ENCODE measurements at places on chromosomes 1 and 21.

- DNase-seq = no peak
Observed at GRCh38 chr1:24822887-24823286, 77.6 kb downstream of the CLIC4 start.

DNA sequence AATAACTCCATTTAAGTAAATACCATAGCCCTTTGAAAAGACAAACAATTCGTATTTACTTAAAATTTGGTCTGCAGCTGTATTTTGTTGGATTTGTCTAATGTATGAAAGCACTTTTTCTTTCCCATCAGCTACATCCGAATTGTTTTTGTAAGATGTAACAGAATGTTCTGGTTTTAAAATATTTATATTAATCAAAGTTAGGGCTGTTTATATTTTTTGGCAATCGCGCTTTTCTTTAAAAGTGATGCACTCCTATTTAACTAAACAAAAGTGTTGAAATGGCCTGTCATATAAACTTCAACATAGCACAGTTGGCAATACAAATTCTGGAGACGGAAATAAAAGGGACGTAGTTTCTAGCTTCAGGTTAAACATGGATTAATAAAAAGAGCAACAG, 216.3 kb upstream of the ADGRL2 start:
- no peak for DNase-seq

GRCh38 chr21:42055425-42055824, 15.7 kb upstream of the UMODL1 start:
- no peak for DNase-seq

- DNase-seq = no peak
Observed at GRCh38 chr1:203672346-203672745, 45.7 kb downstream of the ATP2B4 start.

- no peak for DNase-seq
Observed at GRCh38 chr1:109634771-109635750, 15.4 kb downstream of the AMPD2 start.

DNA sequence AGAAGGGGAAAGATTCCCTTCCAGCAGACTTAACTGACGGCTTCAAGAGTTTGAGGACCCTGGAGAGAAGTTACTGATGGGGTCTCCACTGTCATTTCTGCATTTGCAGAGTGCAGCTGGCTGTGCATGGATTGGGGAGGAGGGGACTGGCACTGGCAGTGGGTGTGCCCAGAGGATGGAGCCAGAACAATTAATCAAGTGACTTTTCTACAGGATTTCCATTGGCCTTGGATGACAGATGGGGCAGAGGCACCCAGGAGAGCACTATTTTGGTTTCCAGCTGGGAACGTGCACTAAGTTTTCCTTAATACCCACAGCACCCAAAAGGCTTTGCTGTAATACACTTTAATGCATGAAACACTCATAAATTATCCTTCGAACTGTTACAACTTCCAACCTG, 1.3 kb downstream of the NGF start:
- DNase-seq = no peak

DNA sequence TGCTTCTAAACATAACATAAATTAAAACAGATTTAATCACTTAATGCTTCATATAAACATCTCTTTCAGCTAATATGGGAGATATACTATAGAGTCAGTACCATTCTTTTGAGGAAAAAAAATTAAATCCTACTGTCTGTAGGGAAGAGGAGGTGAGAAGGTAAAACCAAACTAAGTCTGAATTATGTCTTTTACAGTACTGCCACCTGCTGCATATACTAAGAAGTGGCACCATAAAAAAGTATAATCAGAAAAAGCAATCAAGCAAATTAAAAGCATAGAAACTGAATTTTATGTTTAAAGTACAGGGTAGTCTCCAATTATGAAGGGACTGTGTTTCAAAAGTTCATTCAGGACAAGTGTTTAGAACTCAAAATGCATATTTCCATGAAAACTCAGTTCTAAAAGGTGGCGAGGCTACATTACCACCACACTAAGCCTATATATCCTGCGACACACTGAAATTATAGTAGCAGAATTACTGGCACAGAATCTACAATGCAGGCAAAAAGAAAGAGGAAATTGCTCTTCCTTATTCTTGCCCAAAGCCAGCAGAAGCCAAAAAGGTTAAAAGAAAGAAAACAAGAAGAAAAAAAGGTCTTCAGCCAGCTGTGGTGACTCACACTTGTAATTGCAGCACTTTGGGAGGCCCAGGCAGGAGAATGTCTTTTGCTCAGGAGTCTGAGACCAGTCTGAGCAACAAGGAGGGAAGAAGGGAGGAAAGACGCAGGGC, 9.0 kb downstream of the NSL1 start:
- DNase-seq = no peak

- no peak for DNase-seq
Observed at GRCh38 chr1:170623171-170623570, 40.8 kb upstream of the PRRX1 start.

- DNase-seq = no peak
Observed at GRCh38 chr1:236018885-236019453, 45.9 kb downstream of the NID1 start.

GRCh38 chr1:100539836-100540536, 2.0 kb downstream of the GPR88 start:
- no peak for DNase-seq

DNA sequence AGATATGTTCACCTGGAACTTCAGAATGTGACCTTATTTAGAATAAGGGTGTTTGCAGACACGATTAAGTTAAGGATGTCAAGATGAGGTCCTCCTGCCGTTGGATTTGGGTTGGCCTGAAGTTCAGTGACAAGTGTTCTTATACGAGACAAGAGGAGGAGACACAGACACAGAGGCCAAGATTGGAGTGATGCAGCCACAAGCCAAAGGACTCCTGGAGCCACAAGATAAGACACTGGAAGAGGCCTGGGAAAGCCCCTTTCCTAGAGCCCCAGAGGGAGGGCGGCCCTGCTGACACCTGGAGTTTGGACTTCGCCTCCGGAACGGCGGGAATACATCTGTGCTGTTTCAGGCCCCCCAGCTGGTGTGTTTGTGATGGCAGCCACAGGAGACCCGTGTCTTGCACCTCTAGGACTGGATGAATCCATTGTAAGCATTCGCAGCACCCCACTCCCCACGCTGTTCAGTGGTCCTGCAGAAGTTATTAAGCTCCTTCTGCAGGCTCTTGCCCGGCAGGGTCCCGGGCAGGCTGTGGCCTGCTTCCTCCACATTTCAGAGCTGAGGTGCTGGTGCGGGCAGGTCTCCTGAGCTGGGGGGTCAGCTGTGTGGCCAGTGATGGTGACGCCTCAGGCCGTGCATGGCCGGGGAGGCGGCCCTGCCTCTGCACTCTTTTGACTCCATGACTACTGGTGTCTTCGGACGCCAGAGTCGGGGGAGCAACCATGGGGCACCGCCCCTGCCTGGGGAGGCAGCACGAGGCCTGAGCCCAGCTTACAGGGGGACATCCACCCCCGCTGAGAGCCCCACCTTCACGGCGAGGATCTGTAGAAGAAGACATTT, 34.6 kb downstream of the UMODL1 start:
- DNase-seq = no peak

- no peak for DNase-seq
Observed at GRCh38 chr1:180178511-180179161, 24.0 kb downstream of the QSOX1 start.

GRCh38 chr1:22507587-22507986, 55.7 kb upstream of the EPHA8 start:
- DNase-seq = no peak

DNA sequence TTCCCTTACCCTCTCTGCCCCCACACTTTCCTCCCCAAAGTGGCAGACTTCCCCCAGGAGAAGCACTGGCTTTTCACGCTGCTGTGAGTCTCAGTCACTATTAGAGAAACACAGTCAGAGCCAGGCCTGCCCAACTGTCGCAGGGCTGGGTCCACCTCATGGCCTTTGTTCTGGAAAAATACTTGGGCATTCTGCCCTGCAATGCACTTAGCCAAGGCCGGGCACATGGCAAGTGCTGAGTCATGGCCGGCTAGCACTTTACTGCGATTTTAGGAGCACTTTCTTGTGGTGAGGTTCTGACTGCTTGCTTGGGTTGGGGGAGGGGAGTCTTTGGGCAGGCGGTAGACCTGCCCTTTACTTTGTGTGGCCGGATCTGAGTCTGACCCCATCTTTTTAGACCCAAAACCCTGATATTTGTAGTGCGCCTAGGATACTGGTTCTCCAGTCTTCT, 7.7 kb downstream of the EPHX1 start:
- DNase-seq = peak; percentile 97

GRCh38 chr1:183230413-183230812, 44.3 kb downstream of the LAMC2 start:
- DNase-seq = no peak

- no peak for DNase-seq
Observed at GRCh38 chr1:33454646-33455282, 17.7 kb upstream of the ZSCAN20 start.

GRCh38 chr1:179003512-179004066, 22.1 kb upstream of the FAM20B start:
- no peak for DNase-seq

DNA sequence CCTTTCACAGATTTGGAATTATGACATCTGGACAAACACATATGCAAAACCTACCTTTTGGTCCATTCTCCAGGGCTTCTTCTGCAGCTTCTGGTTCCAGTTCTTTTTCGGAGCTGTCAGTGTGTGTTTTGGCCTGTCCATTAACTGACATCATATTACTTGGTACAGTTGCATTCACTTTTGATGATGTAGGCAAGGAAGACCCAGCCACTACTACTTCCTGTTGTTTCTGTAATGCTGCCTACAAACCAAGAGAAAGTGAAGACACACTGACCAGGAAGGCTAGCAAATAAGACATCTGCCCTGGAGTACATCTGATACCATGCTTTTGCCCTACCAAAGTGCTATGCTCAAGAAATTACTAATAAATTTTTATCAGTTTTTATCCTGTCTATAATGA, 31.9 kb downstream of the ACBD3 start:
- DNase-seq = no peak

- no peak for DNase-seq
Observed at GRCh38 chr1:114169509-114169908, 15.8 kb upstream of the SYT6 start.

GRCh38 chr1:98406352-98407088, 255.0 kb upstream of the SNX7 start:
- no peak for DNase-seq

DNA sequence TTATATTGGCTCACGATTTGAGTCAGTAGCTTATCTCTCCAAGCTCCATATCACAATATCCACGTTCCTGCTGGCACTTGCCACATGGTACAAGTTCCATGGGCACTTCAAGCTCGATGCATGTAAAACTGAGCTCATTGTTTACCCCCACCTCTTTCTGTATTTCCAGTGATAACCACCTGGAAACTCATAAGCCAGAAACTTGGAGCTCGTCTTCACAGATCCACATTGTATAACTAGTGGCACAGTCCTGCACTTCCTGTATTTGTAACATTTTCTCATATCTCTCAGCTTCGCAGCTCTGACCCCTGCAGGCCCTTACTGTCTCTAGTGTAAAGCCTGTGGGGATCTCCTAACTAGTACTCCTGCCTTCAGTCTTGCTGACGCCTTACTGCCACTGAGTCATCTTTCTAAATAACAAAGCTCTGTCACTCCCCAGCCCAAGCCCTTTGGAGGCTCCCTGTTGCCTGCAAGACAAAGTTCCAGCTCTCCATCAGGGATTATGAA, 6.5 kb upstream of the C2CD4D start:
- no peak for DNase-seq

- DNase-seq = no peak
Observed at GRCh38 chr1:27009601-27010197, 3.0 kb downstream of the TENT5B start.

DNA sequence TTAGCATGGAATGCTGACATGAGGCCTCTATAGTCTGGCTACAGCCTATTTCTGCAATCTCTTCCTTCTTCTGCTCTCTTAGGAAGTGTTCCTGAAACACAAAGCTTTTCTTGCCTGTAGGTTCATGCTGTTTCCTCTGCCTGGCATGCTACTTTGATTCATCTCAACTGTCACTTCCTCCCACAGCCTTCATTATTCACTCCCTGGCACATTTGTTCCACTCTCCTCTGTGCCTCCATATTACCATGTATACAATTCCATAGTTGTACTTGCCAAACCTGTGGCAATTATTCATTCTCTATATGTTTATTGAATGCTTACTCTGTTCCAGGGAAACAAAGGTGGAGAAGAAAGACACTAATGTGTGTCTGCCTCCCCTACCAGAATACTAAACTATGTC, 210.2 kb downstream of the LRRC7 start:
- DNase-seq = no peak

GRCh38 chr1:59671066-59671952, 143.4 kb upstream of the HOOK1 start:
- DNase-seq = no peak

DNA sequence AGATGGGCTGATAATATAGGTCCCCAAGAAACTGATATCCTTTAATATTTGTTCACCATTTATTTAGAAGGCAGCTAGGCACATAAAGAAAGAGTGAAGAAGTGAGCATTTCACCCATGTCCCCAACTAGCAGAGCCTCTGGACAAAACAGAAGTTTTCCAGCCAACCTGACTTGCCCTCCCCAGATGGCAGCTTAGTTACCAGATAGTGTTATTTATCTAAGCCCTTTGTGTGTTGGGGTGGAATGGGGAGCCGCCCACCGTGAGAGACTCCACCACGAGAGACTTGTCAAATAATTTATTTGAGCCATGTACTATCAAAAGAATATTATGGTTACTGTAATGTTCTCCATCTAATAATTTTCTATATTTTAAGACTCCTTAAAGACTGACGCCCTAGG, 54.9 kb upstream of the C1orf198 start:
- no peak for DNase-seq

DNA sequence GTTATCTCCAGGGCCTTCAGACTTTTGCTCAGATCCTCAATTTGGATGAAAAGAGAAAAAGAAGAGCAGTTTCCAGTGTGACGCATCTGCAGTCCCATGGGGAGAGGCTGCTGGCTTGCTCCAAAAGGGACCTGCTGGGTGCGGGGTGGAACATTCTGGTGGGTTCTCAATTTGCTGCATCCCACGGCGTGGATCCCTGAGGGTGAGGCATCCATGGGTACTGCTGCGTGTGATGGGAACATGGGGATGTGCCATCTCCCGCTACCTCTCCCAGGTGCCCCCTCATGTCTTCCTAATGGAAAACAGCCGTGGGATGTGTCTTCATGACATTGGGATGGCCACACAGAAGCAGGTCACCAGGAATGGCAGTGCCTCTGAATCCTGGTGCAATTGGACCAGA, 221.3 kb upstream of the AJAP1 start:
- no peak for DNase-seq

DNA sequence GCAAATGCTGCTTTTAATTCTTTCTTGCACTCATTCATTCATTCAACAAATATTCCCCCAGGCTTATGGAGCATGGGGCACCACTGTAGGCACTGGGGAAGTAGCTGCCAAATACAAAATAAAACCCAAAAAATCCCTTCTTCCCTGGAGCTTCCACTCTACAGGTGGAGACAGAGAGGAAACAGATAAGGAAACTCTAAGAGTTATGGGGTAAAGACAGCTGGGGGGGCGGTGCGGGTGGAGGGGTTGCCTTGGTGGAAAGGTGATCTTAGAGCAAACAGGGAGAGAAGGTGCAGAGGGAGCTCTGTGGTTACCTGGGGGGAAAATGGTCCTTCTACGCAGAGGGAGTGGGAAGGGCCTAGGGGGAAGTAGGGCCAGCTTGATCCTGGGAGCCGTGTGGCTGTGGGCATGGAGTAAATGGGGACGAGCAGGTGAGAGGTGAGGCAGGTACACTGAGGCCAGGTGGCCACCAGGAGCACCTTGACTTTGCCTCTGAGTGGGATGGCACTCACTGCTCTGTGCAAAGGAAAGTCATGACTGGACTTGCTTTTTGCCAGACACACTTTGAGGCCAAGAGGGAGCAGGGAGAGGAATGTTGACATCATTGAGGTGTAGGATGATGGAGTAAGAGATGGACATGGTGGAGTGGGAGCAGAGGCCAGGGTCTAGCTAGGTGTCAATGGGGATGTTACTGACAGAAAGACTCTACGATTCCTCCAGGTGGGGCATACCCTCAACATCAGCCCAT, 152.0 kb downstream of the ETS2 start:
- no peak for DNase-seq

Data from cerebellar nuclear complex (tissue), 1 donor.